ENCODE measurements at places on chromosomes 11 and 22. TPM values are rescaled to one million over a fixed set of nuclear protein-coding genes. Genes with fewer than 3 reads are reported as not detected.

The CDC42BPG gene
- total RNA-seq = 0.75 TPM

DNA sequence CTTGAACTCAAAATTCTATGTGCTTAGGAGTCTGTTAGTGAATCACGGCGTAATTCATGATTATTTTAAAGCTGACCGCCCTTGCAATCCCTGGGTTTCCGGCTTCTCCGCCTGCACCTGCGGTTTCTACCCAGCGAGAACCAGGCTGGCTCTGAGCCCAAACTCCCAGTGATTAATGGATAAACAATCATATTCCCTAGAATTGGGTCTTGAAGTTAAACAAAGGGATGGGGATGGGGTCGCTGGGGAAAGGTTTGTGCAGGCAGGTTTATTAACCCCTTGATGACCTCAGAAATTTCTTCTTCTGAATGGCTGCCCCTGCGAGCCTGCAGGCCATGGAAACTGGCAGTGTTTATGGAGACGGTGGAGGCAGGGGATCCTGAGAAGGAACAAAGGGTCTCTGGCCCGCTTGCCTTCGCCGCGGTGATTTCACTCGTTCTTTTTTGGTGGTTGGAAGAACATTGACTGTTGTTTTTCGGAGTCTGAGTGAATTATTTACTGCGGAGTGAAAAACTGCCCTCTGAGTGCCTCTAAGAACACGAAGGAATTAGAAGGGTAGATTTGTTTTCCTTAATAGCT lies 1000.3 kb downstream of the BRD1 start:
- no peaks in the 10 kb centered on the region for H3K36me3 ChIP-seq
- H3K4me3 ChIP-seq = no peak overlapping the region
- no peak overlapping the region for H3K27ac ChIP-seq
- no peak for DNase-seq
- H3K4me1 ChIP-seq = no peaks in the 10 kb centered on the region

- H3K4me3 ChIP-seq = no peak overlapping the region
- DNase-seq = no peak
Observed at GRCh38 chr11:61484541-61484940, 24.0 kb upstream of the LRRC10B start.

GRCh38 chr22:48800886-48801607 lies 1026.6 kb downstream of the BRD1 start:
- H3K4me1 ChIP-seq = no peaks in the 10 kb centered on the region
- no peaks in the 10 kb centered on the region for H3K36me3 ChIP-seq
- no peak overlapping the region for H3K27ac ChIP-seq
- DNase-seq = no peak
- H3K27me3 ChIP-seq = no peaks in the 10 kb centered on the region

DNA sequence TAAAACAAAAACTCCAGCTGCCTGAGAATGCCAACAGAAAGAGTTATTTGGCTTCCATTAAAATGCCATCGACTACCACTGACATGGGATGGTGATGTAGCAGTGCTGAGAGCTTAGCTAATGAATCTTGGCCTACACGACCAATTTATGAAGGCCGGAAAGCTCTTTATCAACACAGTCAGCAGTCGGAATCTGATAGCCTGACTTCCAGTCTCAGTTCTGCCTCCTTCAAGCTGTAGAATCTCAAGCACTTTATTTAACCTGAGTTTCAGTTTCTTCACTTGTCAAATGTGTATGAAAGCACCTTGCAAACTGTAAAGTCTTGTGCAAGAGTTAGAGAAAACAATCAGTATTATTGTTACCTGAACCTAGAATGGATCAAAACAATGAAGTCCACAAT lies 335.7 kb upstream of the NARS2 start:
- H3K36me3 ChIP-seq = no peaks in the 10 kb centered on the region
- H3K27me3 ChIP-seq = no peaks in the 10 kb centered on the region
- DNase-seq = no peak

DNA sequence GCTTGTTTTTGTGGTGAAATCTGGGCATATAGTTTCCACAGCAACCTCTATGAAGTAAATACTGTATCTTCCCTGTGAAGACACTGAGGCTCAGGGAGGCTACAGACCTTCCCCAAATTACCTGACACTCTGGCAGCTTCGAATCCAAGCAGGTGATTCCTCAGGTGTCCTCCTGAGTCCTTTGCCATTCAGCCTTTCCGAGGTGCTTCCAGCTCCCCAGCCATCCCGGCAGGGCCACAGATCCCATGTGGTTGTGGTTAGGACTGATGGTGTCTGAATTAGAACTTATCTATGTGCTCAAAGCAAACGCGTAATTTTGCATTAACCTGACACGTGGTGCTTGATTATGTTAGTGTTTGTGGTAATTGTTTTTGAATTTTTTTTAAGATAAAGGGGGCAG lies 785.6 kb downstream of the BRD1 start:
- peaks cover 6% of the 10 kb centered on the region for H3K4me1 ChIP-seq
- H3K27ac ChIP-seq = no peak overlapping the region
- H3K4me3 ChIP-seq = no peak overlapping the region
- DNase-seq = no peak
- H3K27me3 ChIP-seq = no peaks in the 10 kb centered on the region

DNA sequence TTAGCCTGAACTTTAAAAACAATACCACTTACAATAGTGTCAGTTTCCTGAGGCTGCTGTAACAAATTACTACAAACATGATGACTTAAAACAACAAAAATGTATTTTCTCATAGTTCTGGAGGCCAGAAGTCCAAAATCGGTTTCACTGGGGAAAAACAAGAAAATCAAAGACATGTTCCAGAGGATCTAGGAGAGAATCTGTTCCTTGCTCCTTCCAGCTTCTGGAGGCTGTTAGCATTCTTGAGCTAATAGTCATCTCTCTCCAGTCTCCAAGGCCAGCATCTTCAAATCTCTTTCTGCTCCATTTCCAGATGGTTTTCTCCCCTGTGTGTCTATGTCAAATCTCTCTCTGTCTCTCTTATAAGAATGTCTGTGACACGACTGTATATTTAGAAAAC lies 67.6 kb upstream of the TEAD1 start:
- no peaks in the 10 kb centered on the region for H3K36me3 ChIP-seq
- no peak overlapping the region for H3K27ac ChIP-seq
- no peak for DNase-seq
- no peak overlapping the region for H3K4me3 ChIP-seq

DNA sequence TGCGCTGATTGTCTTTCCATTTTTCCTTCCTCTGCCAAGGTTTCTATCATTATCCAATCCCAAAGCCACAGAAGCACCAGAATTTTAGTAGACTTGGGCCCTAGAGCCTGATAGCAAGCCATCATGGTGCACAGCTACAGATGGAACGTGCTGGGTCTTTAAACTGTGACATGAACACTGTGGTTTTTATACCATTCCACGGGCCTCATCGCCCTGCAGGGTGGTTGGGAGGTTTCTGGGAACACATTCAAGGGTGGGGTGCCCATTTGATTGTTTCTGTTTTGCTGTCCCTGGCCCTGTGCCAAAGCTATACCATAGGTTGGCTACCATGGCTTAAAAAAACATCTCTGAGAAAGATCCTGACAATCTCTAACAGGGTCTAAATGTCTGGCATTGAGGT lies 151.9 kb downstream of the CACNA1I start:
- no peak for DNase-seq
- H3K4me3 ChIP-seq = no peak overlapping the region
- no peak overlapping the region for H3K27ac ChIP-seq
- H3K36me3 ChIP-seq = no peaks in the 10 kb centered on the region

GRCh38 chr11:11313902-11314692 lies 39.0 kb downstream of the CSNK2A3 start:
- peaks cover 14% of the 10 kb centered on the region for H3K36me3 ChIP-seq
- H3K4me3 ChIP-seq = no peak overlapping the region
- DNase-seq = no peak

DNA sequence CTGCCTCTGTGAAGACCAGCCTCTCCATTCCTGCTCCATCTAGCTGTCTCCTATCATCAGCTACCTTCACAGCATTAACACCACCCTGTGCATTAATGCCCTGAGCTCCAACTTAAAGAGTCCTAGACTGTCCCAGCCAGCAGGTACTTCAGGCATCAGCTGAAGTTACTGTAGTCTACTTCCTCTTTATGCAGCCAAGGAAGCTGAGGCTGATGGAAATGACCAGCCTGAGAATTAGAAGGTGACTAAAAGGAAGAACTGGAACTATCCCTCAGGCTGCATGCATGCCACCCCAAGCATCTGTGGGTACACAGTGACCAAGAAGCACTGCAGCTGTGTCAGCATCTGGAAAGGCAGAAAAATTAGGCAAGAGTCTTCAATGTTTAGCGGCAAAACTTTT lies 28.2 kb downstream of the MS4A10 start:
- H3K4me3 ChIP-seq = no peak overlapping the region
- no peak for DNase-seq
- H3K27ac ChIP-seq = no peak overlapping the region
- no peaks in the 10 kb centered on the region for H3K4me1 ChIP-seq
- no peaks in the 10 kb centered on the region for H3K27me3 ChIP-seq
